ENCODE measurements at places on chromosomes 5 and 9.

GRCh38 chr9:98191671-98192502 lies 550 bp downstream of the CORO2A start:
- no peak for DNase-seq

GRCh38 chr9:131954299-131954698 lies 125.4 kb downstream of the MED27 start:
- DNase-seq = no peak

DNA sequence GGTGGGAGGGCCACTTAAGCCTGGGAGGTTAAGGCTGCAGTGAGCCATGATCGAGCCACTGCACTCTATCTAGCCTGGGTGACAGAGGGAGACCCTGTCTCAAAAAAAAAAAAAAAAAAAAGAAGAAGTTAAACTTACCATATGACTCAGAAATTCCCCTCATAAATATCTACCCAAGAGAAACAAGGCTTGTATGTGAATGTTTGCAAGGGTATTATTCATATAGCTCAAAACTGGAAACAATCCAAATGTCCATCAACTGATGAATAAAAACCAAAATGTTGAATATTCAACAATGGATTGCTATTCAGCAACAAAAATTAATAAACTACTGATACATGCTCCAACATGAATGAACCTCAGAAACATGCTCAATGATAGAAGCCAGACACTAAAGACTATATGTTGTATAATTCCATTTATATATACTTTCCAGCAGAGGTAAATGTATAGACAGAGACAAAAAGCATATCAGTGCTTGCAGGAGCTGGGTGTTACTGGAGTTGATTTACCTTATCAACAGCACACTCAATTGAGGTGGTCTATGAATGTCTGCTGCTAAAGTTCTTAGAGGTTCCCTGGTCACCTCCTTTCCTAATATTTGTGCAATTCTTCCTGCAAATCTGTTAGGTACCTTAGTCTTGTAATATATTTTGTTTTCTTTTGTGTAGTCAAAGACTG lies 5.3 kb upstream of the SREK1 start:
- DNase-seq = no peak

- DNase-seq = no peak
Observed at GRCh38 chr5:126172812-126173211, 250.4 kb upstream of the GRAMD2B start.

DNA sequence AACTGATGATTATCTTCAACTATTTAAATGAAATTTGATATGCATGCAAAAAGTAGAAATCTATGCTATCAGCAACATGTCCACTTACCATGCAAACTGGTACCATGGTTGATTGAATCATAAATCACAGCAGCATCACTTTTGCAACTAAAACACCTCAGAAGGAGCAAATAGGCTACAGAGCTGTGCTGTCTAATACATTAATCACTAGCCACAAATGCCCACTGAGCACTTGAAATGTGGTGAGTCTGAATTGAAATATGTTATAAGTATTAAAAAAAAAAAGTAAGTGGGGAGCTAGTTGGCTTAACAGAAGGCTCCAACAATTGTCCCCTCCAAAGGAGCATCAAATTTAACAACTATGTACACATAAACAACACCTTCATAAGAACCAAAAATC lies 112.5 kb downstream of the FAM114A2 start:
- no peak for DNase-seq

DNA sequence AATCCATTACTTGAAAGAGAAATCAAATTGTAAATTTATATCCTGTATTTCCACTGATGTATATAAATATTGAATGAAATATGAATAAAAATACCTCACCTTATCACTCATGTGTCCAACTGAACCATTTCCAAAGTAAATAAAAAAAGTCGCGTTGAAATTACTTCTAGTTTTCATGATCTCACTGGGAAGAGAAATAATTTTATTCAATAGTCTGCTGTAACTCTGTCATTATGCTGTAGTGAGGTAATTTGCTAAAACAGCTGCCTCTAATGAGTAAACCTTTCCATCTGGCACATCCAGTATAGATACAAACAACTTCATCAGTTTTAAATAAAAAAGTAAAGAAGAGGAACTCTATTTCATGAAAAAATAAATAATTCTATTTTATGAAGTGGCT lies 611.5 kb downstream of the ZNF608 start:
- no peak for DNase-seq

GRCh38 chr5:115584501-115584900 lies 17.8 kb downstream of the TICAM2 start:
- no peak for DNase-seq

DNA sequence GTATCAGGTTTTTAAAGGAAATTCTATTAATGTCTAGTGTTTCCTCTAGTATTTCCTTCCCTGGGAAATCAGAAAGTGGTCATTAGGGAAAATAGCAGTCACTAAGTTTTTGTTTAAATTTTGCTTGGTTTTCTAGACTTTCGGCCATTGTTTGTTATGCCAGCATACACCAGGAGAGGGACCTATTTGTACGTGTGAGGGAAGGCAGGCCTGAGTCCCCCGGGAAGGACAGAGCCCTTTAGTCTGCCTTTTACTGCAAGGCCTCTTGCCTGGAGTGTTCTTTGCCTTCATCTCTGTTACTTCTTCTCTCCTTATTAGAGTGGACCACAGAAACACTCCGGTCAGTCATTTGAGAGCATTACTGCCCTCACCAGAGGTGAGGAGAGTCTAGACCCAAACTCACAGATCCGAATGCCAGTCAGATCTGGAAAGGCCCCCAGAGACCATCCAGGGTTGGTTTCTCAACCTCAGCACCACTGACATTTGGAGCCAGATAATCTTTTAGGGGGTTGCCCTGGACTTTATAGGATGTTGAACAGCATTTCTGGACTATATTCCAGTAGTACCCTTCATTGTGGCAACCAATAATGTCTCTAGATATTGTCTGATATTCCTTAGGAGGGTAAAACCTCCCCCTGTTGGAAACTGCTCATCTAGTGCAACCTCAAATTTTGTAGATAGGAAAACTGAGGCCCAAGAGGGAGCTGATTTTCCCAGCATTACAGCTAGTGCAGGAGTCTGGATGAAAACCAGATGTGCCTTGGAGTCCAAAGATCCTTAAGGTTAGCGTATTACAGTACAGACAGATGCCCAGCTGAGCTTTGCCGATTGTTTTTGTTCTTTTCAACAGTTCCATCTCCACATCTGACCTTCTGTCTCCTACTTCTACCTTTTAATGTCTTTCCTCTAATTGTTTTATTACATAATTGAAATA lies 93.0 kb upstream of the NIPAL4 start:
- DNase-seq = no peak

GRCh38 chr5:7801891-7802614 lies 48.9 kb downstream of the CFAP90 start:
- DNase-seq = no peak

GRCh38 chr9:81389569-81389993 lies 299.8 kb downstream of the TLE1 start:
- DNase-seq = no peak

- DNase-seq = no peak
Observed at GRCh38 chr5:10539687-10539998, 24.2 kb upstream of the ANKRD33B start.

- no peak for DNase-seq
Observed at GRCh38 chr5:51387884-51388275, 4.6 kb downstream of the ISL1 start.

GRCh38 chr5:18048449-18048848 lies 414.2 kb downstream of the TAF11L14 start:
- DNase-seq = no peak

- no peak for DNase-seq
Observed at GRCh38 chr5:171632616-171633015, 153.0 kb upstream of the SMIM23 start.

GRCh38 chr5:121698690-121699089 lies 153.0 kb upstream of the FTMT start:
- DNase-seq = no peak

- DNase-seq = no peak
Observed at GRCh38 chr9:116450378-116451139, 236.5 kb upstream of the TRIM32 start.

- DNase-seq = no peak
Observed at GRCh38 chr5:132219981-132220380, 7.7 kb downstream of the P4HA2 start.

GRCh38 chr9:106560540-106560939 lies 302.4 kb upstream of the ZNF462 start:
- no peak for DNase-seq

DNA sequence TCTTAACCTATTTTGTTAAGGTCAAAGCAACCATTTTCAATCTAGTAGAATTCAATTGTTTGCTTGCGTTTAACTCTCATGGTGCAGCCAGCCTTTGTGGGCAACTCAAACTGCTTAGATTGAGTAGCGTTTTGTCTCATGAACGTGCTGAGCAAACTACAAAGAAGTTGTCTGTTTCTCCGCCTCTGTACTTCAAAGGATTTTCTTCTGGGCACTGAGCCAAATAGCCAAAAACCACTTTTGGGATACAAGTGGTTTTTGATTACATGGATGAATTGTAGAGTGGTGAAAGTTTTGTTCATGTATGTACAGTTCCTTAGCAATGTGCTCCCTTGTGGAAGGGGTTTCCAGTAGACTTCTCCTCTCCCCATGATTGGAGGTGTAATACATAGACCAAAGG lies 122.9 kb downstream of the CFAP90 start:
- DNase-seq = no peak

GRCh38 chr5:176821441-176821840 lies 11.1 kb downstream of the UNC5A start:
- no peak for DNase-seq

DNA sequence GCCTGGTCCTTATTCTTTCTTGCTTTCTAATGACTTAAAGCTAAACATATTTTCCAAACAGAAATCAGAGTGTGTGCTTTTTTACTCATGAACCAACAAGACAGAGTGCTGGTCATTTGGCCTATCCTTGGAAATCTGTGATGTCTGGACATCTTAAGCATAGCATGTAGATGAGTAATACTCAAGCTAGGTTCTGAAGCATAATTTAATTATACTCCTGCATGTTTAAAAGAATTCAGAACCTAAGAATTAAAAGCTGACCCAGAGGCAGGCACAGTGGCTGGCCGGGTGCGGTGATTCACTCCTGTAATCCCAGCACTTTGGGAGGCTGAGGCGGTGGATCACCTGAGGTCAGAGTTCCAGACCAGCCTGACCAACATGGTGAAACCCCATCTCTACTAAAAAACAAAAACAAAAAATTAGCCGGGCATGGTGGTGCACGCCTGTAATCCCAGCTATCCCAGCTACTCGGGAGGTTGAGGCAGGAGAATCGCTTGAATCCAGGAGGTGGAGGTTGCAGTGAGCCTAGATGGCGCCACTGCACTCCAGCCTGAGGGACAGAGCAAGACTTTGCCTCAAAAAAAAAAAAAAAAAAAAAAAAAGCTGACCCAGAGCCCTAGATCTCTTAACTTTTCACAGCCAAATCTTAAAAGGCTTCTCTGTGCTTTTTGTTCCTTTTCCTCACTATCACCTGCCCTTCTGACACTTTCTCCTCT lies 16.2 kb upstream of the TJP2 start:
- no peak for DNase-seq

DNA sequence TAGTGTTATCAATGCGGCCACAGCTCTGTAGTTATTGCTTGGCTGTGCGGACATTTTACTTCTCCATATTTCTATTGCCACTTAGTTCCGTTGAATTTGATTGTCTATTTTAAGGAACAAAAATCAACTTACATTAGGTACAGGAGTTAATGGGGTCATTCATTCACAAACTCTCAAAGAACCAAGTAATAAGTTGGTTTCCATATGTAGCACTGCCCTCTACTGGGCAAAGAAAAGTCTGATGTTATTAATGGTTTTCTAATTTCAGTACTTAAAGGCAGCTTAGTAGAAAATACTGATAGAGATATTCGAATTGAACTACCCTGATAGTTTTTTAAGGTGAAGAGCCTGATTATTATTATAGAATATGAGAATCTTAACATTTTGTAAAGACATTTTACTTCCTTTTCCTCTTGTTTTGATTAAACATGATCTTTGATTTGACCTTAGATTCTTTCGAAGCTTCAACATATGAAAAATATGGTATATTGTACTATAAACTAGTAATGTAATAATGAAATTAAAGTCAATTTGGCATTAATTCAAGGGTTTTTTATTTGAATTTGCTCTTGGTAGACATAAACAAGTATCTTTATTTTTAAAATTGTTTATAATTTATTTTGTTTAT lies 119.5 kb upstream of the CTNND2 start:
- DNase-seq = peak; percentile 19

GRCh38 chr9:18941060-18941740 lies 91.8 kb downstream of the SAXO1 start:
- no peak for DNase-seq

GRCh38 chr5:90689064-90689463 lies 130.5 kb downstream of the ADGRV1 start:
- DNase-seq = no peak

GRCh38 chr9:71944754-71945375 lies 33.4 kb downstream of the C9orf85 start:
- DNase-seq = no peak

- DNase-seq = no peak
Observed at GRCh38 chr5:176491901-176492300, 43.7 kb downstream of the FAF2 start.

DNA sequence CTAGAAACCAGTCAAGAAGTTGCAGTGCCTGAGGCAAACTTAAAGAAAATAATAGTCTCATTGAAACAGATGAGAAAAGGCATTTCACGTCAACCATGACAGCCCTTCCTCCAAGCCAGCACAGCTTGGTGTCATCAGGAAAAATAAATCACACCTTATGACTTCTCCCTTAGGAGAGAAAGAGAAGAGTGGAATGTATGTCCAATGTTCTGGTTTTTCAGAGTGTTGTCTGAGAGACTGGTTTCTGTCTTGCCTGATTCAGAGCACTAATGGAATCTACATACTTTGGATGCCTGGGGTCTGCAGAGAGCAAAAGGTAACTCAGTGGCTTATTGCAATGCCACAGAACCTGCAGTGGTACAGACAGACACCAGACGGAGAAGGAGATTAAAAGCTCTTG lies 105.5 kb upstream of the PDE4D start:
- DNase-seq = no peak
